ENCODE measurements at places on chromosomes 4 and X.

DNA sequence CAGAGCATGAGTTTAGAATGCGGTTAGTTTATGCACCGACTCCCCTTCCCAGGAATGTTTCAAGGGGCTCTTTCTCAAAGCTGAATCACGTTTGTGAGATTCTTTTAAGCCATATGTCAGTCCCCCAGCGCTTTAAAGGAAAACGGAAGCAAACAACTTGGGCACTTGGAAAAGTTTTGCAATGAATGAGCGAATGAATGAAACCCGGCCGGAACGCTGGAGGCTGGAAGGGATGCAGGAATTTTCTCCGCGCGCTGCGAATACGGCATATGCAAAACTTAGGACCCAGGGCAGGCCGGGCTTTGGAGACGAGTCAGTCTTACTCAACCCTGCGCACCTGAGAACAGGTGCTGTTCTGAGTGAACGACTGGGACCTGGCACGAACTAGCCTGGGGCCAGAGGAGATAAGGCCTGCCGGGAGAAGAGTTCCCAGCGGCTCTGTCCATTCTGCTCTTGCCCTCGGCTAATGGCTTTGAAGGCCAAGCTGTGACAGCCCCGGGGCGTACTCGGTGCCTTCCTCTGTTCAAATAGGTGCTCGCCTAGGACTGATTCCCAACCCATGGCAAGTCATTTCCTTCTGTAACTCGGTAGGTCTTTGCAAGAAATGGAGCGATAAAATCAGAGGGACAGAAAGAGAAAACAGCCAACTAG, 743 bp upstream of the NRK start:
- no peak for DNase-seq

- DNase-seq: no peak
Observed at GRCh38 chr4:125243789-125244397, 70.9 kb upstream of the FAT4 start.

- DNase-seq: no peak
Observed at GRCh38 chrX:146581981-146582712, 227.4 kb upstream of the CXorf51B start.

DNA sequence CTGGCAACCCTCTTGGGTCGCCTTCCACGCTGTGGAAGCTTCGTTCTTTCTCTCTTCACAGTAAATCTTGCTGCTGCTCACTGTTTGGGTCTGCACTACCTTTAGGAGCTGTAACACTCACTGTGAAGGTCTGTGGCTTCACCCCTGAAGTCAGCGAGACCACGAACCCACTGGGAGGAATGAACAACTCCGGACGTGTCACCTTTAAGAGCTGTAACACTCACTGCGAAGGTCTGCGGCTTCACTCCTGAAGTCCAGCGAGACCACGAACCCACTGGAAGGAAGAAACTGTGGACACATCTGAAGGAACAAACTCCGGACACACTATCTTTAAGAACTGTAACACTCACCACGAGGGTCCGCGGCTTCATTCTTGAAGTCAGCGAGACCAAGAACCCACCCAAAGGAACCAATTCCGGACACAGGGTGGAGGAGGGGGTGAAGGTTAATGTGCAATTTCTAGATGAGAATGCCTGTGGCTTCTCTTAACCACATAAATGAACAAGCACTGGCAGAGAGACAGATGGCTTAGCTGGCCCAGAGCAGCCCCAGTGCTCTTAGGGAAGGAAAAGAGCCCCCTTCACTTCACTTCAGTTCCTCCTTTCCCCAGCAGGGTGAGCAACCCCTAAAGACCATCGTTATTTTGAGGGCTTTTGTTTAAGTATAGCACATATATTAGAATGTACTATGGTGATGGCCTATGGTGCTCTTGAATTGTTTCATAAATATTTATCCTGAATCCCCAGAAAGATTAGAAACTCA, 73.0 kb downstream of the LUZP4 start:
- DNase-seq: no peak

Data from T-cell (primary cell).